ENCODE measurements at places on chromosomes 12 and 14.

- DNase-seq = no peak
Observed at GRCh38 chr12:93229494-93230325, 148.0 kb upstream of the NUDT4 start.

- DNase-seq = no peak
Observed at GRCh38 chr14:75510547-75510946, 11.7 kb upstream of the BATF start.

DNA sequence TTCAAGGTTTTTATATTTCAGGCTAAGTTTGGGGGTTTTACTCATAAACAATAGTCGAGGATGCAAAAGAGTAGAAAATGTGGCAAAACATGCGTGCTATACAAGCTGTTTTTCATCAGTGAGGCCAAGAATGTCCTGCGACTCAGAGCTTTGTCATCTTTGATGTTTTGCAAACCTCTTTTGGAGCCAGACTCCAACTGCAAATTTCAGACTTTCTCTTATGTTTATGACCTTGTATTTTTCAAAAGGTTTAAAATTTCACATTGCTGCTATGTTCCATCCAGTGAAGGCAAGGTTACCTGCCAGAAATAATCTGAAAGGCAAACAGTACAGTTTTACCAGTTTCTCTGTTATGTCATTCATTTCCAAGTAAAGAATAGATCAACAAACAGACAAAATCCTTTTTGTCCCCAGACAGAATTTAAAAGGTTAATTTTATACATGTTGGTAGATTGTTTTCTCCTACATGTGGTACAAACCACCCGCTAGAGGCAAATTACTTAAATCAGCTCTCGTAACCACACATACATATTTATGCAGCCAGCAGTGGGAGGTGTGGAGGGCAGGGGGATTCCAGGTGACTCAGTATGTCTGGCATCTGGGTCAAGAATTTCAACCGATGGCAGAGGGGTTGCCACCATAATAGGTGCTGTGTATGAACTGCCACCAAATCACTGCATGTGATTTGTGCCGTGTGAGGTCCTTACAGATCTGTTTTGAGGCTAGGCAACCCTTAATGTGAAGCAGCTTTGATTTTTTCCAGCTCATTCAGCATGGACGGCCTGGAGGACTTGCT, 119.8 kb upstream of the CPM start:
- DNase-seq = no peak

DNA sequence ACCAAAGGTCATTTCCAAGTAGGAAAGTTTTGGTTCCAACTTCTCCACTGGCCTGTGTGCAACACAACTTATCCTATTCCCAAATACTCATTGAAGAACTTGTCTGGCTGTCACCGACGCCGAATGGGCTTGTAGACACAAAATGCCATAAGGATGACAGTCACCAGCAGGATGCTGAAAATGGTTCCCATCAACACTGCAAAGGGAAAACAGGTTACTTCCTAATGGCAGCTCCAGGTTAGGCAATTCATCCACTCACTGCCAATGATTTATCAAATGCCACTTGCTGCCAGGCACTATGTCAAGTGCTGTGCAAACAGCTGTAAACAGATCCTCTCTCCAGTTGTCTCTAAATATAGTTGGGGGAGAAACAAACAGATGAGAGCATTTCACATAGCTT, 6.1 kb downstream of the C12orf76 start:
- DNase-seq = no peak

DNA sequence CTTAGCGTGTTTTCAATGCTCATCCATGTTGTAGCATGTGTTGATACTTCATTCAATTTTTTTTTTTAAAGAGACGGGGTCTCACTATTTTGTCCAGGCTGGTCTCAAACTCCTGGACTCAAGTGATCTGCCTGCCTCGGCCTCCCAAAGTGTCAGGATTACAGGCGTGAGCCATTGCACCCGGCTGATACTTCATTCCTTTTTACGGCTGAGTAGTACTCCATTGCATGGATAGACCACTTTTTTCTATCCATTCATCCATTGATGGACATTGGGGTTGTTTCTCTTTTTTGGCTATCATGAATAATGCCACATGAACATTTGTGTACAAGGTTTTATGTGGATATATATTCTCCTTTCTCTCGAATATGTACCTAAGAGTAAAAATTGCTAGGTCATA, 1.2 kb downstream of the P2RX7 start:
- no peak for DNase-seq

GRCh38 chr14:31898838-31899528, 178.1 kb upstream of the ARHGAP5 start:
- no peak for DNase-seq
